Naive thymus-derived CD4-positive, alpha-beta T cell (primary cell): ENCODE measurements at places on chromosomes 11 and 22.

- no peak for DNase-seq
Measured at GRCh38 chr11:41978945-41979344, 519.5 kb upstream of the LRRC4C start.

DNA sequence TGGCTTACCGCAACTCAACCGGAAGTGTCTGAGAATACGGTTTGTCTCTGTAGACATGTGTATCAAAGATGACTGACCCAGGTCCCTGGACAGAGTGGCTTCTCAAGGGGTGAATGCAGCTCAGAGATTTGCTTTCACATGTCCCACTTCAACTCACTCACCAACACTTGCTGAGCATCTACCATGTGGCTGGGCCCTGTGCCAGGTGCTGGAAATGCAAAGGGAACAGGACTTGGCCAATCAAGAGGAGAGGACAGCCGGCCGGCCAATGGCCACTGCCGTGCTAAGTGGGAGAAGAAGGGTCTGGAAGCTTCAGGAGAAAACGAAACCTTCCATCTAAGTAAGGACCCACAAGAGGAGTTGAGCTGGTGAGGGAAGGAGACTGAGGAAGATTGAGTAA lies 151.3 kb downstream of the CEP164 start:
- no peak for DNase-seq

GRCh38 chr22:24046024-24046423 lies 34.9 kb downstream of the CABIN1 start:
- DNase-seq: no peak

- no peak for DNase-seq
Measured at GRCh38 chr11:10641177-10641911, 52.2 kb downstream of the IRAG1 start.

DNA sequence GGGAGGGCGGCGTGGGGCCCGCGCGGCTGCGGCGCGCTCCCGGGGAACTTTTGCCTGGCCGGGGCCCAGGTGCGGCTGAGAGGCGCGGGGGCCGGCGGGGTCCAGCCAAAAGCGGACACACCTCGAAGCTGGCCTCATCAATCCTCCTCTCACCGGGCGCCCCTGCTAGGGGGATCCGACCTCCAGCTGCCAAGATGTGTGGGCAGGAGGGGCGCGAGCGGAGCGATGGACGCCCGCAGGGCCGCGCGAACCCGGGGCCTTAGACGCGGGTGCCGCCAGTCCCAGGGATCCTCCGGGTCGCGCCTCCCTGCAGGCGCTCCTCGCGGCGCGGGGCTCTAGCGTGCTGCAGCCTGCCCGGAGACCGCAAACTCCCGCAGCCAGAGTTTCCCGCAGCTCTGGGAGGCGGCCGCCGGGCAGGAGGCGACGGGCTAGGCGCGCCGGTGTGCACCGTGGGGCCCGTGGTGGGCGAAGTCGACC lies 785 bp downstream of the IGSF9B start:
- DNase-seq: no peak

GRCh38 chr11:81286959-81287358 lies 1446.7 kb downstream of the FAM181B start:
- DNase-seq: no peak
